ENCODE measurements at places on chromosomes 3 and 15.
A peak's percentile ranks its signal among the peaks of the same experiment; 100 is the strongest.

GRCh38 chr3:12831301-12831866, 10.0 kb downstream of the RPL32 start:
- DNase-seq, result no peak

GRCh38 chr3:119292666-119293065, 1.5 kb upstream of the ARHGAP31 start:
- peak; percentile 6 for DNase-seq

- DNase-seq, result no peak
Observed at GRCh38 chr3:147656023-147656422, 246.9 kb downstream of the ZIC1 start.

DNA sequence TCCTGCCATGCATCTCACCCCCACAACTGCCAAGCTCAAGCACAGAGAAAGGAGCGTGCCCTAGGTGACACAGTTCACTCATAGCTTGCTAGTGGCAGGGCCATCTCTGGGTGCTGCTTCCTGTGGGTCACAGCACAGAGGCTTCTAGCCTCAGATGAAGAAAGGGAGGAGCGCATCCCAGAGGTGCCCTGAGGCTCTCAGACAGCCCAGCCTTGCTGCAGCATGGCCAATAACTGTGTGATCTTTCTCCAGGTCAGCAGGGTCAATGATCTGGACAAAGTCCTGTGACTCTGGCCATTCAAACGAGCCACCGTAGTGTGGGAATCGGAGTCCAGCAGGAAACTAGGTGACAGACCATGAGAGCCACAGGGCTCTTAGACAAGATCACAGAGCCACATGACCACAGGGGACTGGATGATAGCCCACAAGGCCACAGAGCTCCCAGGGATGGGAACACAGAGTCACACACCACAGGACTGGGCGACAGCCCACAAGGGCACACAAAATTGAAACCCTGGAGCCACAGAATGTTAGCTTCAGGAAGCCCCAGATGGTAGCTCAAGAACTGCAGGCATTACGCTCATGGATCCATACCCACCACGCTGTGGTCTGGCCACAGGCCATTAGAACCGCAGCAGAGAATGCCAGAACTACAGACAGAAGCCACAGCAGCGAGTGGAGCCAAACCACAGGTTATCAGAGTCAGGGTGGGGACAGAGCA, 25.9 kb upstream of the GRIP2 start:
- DNase-seq, result peak; percentile 2

DNA sequence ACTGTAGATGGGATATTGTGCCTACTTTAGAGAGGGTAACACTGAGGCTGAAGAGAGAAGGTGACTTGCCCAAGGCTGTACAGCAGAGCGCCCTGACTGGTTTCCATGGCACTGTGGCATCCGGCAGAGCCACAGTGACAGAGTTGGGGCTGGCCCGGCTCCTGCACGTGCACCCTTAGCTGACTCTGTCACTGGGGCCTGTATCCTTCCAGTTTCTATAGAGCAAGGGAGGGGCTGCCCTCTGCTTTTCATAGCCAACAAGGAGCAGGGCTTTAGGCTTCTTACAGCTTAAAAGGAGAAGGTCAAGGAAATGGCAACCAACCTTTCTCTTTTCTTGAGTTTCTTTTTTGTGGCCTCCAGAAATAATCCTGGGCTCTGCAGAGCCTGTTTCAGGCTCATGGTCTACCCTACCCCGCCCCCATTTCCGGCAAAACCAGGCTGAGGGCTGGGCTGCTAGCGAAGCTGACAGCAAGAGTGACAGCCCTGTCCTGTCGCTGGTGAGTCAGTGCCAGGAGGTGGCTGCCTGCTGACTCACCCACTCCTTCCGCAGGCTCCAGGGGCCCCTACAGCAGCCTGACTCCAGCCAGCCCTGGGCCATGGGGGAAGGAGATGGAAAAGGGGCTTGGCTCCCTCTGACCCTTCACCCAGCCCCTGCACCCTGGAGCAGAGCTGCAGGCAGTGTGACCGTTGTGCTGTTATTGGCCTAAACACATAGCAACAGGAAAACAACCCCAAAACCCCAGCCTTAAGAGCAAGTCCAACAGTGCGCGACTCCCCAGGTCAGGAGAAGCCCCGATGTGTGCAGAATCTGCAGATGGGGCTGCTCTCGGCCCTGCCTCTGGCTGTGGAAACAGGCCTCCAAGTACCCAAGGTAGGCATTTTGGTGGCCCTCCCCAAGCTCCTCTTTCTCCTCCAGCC, 29.8 kb downstream of the SLC6A6 start:
- peak; percentile 95 for DNase-seq

- no peak for DNase-seq
Observed at GRCh38 chr15:74434263-74435136, 742 bp upstream of the SEMA7A start.

DNA sequence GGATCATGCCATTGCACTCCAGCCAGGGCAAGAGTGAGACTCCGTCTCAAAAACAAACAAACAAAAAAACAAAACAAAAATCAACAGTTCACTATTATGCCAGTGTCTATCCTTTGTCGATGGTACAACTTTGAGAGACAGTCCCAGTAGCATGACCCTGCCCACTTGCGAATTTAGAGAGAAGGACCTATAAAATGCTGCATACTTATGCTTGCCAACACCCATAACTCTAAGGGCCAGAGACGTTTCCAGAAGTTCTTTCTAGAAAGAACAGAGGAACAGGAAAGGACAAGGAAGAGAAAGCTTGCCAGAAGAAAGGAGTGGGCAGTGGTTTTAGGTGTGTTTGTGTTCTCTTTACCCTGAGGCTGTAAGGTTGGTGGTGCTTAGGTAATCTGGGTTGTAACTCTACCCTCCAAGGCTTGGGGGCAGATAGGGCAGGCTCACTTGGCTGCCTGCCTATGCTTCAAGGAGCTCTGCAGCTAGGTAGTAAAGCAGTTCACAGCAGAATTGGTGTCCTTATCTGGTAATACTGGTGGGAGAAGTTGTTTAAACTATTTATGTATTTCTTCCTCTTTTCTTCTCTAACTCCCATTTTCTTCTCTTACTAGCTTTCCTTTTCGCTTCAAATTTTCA, 50.6 kb upstream of the SPPL2A start:
- DNase-seq, result no peak

- DNase-seq, result no peak
Observed at GRCh38 chr15:61726166-61726565, 334.1 kb downstream of the VPS13C start.

GRCh38 chr3:113151461-113152031, 59.8 kb upstream of the BOC start:
- DNase-seq, result peak; percentile 9

Measured in kidney tubule cell (primary cell).